ENCODE measurements at places on chromosomes 2 and 18. TPM values are rescaled to one million over a fixed set of nuclear protein-coding genes. Genes with fewer than 3 reads are reported as not detected.

POTEI gene
- not detected for total RNA-seq

GPR75 gene
- total RNA-seq = 1.3 TPM

BCL2 gene
- 2.5 TPM for total RNA-seq

SP5 gene
- not detected for total RNA-seq

PAX8 gene
- total RNA-seq = 1.5 TPM

EML6 gene
- total RNA-seq = 0.66 TPM

CD207 gene
- total RNA-seq = not detected

NDC80 gene
- 1.7 TPM for total RNA-seq

SERPINB12 gene
- not detected for total RNA-seq

ASB18 gene
- total RNA-seq = not detected

LIPT1 gene
- total RNA-seq = 4.6 TPM

DCDC2C gene
- total RNA-seq = not detected

GEN1 gene
- total RNA-seq = 4.3 TPM

ASXL3 gene
- 0.66 TPM for total RNA-seq

GPBAR1 gene
- total RNA-seq = not detected

ABCG8 gene
- total RNA-seq = not detected

PPP1R1C gene
- 2.2 TPM for total RNA-seq

CCDC148 gene
- 1.5 TPM for total RNA-seq

PFN4 gene
- total RNA-seq = 0.44 TPM

FAM117B gene
- total RNA-seq = 1.7 TPM

ARHGEF33 gene
- total RNA-seq = 0.29 TPM

All from smooth muscle cell of trachea (primary cell).